Left renal cortex interstitium (tissue), 4 donors: ENCODE measurements at places on chromosomes 1 and 21. TPM values are rescaled to one million over a fixed set of nuclear protein-coding genes. Genes with fewer than 3 reads are reported as not detected.

- no peak for DNase-seq
Measured at GRCh38 chr1:26097696-26098095, 13.9 kb upstream of the PDIK1L start.

GRCh38 chr1:66275083-66275482 lies 258.9 kb upstream of the SGIP1 start:
- DNase-seq = no peak

- no peak for DNase-seq
Measured at GRCh38 chr1:111775966-111776365, 20.3 kb downstream of the DDX20 start.

TCHHL1 gene
- polyA plus RNA-seq = not detected
